Stimulated activated naive CD8-positive, alpha-beta T cell treated with anti-CD3 and anti-CD28 coated beads, Interleukin-15, Interleukin-2, amounts not matched to agents 100 U/mL and 50 U/mL, for 24 hours (primary cell): ENCODE measurements at places on chromosomes 3 and 15.

GRCh38 chr3:98901392-98902350, at the start of gene DCBLD2:
Gene DCBLD2 (minus strand): TSS chr3:98901695. CDS start chr3:98901326, 369 bp downstream.
- DNase-seq, result peak; percentile 93

DNA sequence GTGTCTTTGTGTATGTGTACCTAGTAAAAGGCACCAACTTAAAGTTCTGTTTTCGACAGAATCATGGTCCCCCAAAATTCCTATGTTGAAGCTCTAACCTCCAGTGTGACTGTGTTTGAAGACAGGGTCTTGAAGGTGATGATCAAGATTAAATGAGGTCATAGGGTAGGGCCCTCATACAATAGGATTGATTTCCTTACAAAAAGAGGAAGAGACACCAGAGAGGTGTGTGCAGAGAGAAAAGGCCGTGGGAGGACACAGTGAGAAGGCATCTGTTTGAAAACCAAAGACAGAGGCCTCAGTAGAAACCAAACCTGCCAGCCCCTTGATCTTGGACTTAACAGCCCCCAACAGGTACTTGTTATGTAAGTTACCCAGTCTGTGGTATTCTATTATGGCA, 52.0 kb upstream of the CORO2B start:
- no peak for DNase-seq

DNA sequence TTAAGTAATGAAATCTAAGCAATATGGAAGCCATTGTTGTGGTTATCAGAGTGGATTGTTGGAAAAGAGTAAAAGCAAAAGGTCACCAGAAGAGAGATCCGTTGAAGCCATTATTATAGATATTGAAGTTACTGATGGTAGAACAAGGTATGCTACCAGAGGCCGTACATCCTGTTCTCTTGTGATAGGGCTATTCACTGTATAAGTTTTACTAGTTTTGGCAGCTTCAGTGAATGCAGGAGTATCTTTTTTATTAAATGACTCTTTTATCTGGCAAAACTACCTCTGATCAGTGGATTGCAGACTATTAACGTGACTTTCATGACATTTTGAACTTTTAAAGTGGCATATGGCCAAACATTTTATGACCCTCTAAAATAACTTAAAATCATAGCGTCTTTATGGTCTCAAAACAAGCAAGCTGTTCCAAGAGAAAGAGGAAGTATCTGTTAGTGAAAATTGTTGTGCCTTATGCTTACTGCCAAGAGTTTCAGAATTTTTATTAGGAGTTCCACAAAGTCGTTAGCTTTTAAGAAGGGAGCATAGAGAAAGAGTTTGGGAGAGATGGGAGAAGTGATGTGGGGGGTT, 102.9 kb downstream of the LRRC49 start:
- DNase-seq, result no peak

DNA sequence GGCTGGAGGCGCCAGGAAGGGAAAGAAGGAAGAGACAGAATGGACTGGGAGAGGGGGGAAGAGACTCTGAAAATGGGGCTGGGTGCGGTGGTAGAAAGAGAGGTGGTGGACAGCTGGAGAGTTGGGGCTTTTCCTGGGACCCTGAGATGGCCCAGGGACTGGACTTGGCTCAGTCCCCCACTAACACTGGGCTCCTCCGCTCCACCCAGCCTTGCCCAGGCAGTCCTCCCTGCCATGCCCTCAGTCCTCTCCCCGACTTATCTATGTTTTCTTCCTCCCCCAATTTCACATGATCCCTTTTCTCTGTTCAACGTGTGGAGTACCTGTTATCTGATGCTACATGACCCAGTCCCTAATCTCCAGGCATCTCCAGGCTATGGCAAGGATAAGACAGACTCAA, 6.3 kb upstream of the HCN4 start:
- no peak for DNase-seq

DNA sequence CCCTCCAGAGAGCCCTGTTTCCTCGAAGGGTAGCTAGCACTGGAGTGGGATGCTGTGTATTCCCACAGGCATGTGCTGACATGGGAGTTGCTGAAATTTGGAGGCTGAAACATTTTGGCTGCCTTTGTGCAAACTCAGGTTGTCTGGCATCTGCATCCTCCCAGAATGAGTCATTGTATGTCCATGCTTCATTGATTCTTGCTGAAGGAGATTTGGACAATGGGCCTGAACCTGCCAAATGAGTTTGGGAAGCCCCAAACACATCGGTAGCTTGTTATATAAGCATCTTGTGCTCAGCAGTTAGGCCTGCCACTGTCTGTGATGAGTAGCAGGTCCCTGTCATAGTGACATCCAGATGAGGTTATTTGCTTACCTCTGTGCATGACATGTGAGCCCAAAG, 160.0 kb downstream of the IL5RA start:
- DNase-seq, result no peak

DNA sequence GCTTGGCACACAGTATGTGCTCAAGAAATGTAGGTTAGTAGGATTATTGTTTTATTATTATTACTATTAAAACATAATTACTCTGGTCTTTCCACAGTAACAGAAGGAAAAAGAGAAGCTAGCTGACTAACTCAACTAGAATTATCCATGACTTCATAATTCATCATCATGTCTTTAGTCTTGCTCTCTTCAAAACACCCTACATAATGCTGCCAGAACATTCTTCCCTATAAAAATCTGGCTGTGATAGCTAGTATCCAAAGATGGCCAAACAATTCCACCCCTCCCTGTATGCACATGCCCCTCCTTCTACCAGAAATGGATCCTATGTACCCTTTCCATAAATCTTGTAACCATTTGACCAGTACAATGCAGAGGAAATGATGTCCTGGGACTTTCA, 48.8 kb upstream of the SRGAP3 start:
- DNase-seq, result no peak
